NCI-H1417 treated with DMSO at 0.1 percent for 48 hours (cell line): ENCODE measurements at places on chromosomes 3 and 15.

DNA sequence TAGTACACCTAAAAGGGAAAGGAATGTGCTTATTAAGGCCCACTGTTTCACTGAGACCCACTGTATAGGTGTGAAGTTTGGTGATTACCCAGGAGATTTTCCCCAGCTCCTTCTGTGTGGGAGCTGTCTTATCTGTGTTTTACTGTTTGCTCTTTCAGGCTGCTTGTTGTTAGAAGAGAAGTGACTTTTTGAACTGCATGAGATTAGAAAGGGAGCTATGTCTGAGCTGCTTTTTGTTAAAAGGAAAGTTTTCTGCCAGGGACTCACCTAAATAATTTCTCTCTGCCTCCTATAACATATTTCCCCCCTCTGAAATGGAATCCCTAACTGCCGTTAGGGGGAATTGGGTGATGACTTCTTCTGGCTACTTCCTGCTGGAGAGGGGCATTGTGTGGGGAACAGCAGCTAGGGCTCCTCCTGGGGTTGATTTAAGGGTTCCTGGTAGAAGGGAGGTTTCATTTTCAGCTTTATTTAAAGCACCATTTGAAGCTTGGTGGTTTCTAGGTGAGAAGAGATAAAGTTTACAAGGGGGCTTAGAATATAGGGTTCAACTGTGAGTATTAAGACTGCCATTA lies 77.1 kb upstream of the ATP11B start:
- DNase-seq: no peak

- no peak for DNase-seq
Observed at GRCh38 chr3:76024640-76025039, 239.3 kb upstream of the ZNF717 start.

DNA sequence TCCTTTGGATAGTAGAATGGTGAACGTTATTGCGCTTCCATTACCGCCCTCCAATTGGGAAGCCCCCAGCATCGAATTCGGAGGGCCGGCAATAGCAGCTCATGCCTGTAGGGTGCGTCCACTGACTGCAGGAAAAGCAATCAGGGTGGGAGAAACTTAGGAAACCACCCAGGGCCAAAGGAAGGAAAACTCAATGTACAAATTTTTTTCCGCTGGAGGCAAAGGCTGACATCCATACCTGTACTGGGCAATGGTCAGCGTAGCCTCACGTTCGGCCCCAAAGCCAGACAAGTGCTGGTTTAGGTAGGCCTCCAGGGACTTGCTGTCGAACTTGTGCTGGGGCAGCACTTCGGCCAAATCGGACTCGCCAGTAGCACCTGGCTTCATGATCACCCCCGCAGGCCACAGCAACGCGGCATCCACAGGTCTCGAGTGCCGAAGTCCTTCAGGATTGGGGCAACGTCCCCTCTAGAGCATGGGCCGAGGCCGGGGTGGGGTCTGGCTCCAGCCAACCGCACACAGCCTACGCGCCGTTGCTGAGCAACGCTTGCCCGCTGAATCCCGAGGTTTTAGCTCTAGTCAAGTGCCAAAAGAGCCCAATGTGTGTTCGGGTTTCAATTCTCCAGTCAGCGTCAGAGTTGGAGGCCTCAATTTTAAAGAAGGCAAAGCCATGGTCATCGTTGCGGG lies at the start of gene ACAD11:
Gene ACAD11 (minus strand): TSS at position 445 of the 687 bp plus-strand sequence. CDS start 58 bp downstream, at position 387.
- no peak for DNase-seq

- DNase-seq: no peak
Observed at GRCh38 chr3:149509526-149509925, 35.0 kb downstream of the TM4SF4 start.

DNA sequence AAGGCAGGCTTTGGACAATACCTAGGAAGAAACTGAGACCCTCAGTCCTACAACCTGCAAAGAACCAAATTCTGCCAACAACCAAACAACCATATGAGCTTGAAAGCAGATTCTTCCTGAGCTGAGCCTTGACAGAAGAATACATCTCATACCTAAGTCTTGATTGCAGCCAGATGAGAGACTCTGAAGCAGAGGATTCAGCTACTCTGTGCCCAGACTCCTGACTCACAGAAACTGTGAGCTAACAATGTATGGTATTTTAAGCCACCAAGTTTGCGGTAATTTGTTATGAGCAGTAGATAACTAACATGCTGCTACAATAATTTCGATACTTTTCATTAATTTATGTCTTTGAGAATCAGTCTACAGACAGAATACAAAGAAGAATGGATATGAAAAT lies 325.1 kb upstream of the CBLB start:
- DNase-seq: no peak

GRCh38 chr3:53194210-53195065 lies 33.4 kb downstream of the PRKCD start:
- no peak for DNase-seq

DNA sequence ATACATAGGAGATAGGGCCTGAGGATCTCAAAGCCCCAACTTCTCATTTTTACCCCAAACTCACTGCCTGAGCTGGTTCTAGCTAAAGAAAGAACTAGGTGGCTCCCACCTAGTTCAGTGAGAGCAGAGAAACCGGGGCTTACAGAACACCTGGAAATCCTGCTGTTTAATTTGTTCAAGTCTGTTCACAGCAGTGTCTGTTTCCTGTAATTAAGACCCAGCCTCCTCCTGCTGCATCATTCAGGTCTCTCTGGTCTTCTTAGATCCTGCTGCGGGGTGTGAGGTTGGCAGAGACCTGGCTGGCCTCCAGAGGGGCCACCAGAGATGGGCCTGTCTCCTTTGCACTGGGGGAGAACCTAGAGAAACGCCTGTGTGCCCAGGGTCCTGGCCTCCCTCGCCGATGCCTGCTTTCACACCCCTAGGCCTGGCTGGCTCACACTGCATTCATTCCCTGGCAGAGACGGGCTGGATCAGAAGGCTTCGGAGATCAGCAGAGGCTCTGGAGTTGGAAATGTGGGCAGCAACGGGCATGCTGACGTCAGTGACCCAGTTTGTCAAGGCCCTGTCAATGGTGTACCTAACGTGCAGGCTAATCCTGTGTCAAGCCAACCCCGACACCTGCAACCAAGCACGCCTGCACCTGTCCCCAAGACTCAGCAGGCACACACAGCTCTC lies 4.9 kb upstream of the CHRNA3 start:
- DNase-seq: peak; percentile 61

- no peak for DNase-seq
Observed at GRCh38 chr15:98729446-98730042, 81.2 kb downstream of the IGF1R start.

DNA sequence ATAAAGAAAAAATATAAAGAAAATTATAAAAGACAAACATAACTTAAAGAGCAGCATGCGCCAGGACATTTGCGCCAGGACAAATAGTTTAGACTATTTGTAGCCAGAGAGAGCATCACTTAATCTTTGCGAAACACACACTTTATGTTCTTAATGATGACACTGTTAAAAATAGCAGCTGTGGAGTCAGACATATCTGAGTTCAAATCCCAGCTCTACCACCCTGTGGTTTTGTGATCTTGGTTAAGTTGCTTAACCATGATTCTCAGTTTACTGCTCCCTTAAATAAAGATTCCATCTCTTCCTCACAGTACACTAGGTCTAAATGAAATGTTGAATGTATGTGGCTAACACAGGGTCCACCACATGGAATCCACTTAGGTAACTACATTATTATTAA lies 31.4 kb downstream of the KCNMB2 start:
- DNase-seq: no peak

DNA sequence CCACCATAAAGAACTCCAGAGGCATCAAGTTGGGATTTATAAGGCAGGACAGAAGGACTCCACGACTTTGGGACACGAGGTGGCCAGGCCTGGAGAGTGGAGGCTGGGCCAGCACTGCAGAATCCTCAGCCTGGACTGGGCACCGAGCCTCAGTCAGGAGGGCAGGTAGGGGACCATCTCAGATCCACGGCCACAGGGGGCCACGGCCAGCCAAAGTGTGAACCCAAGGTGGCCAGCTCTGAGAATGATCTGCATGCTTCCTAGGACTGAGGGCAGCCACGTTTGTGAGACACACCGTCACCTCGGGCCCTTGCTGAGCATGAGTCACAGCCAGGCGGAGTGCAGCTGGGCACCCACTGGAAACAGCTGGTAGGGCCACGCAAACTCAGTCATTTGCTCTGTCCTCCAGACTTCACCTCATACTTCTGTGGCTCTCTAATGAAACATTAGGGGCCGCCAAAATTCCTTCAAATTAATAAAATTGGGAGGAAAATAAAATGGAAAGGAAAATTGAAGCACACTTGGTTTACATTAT lies 65.8 kb downstream of the CTNNB1 start:
- no peak for DNase-seq

DNA sequence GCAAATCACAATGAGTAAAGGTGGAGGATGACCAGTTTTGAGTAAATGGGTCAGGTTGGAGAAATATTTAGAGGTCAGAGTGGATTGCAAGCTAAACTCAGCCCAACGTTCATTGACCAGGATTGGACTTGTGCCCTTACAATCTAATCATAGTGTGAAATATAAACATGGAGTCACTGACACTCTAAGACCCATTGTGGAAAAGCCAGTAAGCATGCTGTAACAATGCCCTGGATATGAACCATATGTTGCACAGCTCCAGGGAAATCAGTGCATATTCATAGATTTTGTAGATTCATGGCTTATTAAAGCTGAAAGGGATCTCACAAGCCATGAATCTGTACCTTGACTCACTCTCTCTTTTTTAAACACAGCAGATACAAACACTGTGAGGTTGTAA lies 660.2 kb upstream of the LMCD1 start:
- DNase-seq: no peak

- DNase-seq: no peak
Observed at GRCh38 chr15:67869701-67870100, 29.9 kb upstream of the RNU6-1 start.

- no peak for DNase-seq
Observed at GRCh38 chr15:87871731-87872320, 384.7 kb downstream of the NTRK3 start.

- no peak for DNase-seq
Observed at GRCh38 chr15:63945007-63945788, 101.1 kb downstream of the DAPK2 start.

GRCh38 chr15:78838489-78838888 lies 27.2 kb upstream of the ADAMTS7 start:
- no peak for DNase-seq

- DNase-seq: no peak
Observed at GRCh38 chr15:43429687-43430086, 58.8 kb downstream of the TUBGCP4 start.
